Activated CD4-positive, alpha-beta T cell treated with anti-CD3 and anti-CD28 coated beads, Interleukin-2, amount 50 U/mL, for 16 hours (primary cell): ENCODE measurements at places on chromosomes 5 and 9.
A peak's percentile ranks its signal among the peaks of the same experiment; 100 is the strongest.

GRCh38 chr5:14557203-14557770 lies 24.3 kb upstream of the OTULINL start:
- no peak for DNase-seq

DNA sequence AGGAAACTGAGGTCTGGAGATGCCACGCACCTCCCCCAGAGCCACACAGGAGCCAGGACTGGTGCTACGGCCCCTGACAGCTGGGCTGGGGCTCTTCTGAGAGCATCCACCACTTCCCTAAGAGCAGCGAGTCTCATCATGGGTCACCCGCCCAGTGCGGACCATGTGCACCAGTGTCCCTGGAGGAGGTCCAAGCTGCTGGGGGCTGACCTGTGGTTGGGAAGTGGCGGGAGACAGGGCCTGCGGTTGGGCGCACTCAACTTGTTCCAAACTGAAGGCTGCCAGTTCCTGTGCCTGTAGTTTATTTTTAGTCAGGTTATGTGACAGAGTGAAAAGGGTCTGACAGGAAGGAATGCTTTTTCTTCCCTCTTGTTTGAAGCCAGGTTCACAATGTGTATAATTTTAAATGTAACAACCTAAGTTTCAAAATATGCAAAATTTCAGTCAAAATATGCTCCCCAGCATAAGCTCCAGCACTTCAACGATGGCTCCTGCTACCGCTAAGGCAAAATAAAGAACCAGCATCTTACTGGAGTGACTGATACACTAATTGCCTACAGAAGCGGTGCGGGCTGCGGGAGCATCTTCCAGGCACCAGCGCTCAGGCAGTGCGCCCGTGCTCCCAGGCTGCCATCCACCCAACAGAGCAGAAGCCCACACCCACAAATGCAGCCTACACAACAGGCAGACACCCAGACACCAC lies 14.8 kb downstream of the BARHL1 start:
- no peak for DNase-seq

GRCh38 chr5:4989118-4989517 lies 151.0 kb upstream of the ADAMTS16 start:
- DNase-seq = no peak

- no peak for DNase-seq
Observed at GRCh38 chr5:54882101-54882500, 103.3 kb downstream of the ESM1 start.

- DNase-seq = no peak
Observed at GRCh38 chr9:126621061-126621918, 7.6 kb downstream of the LMX1B start.

- no peak for DNase-seq
Observed at GRCh38 chr9:72665421-72665820, 144.0 kb downstream of the TMC1 start.

DNA sequence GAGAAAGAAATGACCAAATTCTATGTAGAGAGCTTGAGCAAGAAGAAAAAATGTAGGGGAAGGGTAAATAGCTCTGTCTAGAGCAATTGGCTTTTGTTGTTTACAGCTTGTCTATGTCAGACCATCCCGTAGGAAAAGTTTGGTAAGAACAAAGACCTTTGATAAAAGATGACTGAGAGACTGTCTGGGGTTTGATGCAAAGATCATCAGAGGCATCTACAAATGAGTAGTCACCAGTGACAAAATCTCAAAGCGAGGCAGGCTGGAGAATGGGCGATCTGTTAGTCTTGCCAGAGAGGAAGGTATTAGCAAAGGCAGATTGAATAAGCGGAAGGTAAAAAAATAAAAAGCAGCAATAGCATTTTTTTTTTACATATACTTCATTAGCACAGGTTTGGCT lies 125.0 kb upstream of the RASGRF2 start:
- DNase-seq = no peak

- DNase-seq = no peak
Observed at GRCh38 chr5:157926977-157927376, 68.0 kb upstream of the CLINT1 start.

DNA sequence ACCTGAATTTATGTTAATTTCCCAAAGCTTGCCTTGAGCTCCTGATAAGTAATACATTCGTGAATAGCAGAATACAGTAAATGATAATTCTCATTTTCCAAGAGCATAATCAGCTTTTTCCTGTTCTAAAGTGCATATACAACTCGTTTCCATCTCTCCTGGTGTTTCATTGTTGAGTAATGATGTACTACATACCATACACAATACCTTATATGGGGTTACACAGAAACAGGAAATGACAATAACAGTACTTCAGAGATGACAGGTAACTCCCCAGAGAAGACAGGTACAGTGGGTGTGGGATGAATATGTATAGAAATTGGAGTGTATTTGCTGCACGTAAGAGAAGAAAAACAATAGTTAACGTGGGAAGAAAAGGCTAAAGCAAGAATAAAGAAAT lies 287.1 kb downstream of the TENT4A start:
- peak; percentile 21 for DNase-seq

- DNase-seq = no peak
Observed at GRCh38 chr5:57784121-57784520, 301.5 kb upstream of the ACTBL2 start.

DNA sequence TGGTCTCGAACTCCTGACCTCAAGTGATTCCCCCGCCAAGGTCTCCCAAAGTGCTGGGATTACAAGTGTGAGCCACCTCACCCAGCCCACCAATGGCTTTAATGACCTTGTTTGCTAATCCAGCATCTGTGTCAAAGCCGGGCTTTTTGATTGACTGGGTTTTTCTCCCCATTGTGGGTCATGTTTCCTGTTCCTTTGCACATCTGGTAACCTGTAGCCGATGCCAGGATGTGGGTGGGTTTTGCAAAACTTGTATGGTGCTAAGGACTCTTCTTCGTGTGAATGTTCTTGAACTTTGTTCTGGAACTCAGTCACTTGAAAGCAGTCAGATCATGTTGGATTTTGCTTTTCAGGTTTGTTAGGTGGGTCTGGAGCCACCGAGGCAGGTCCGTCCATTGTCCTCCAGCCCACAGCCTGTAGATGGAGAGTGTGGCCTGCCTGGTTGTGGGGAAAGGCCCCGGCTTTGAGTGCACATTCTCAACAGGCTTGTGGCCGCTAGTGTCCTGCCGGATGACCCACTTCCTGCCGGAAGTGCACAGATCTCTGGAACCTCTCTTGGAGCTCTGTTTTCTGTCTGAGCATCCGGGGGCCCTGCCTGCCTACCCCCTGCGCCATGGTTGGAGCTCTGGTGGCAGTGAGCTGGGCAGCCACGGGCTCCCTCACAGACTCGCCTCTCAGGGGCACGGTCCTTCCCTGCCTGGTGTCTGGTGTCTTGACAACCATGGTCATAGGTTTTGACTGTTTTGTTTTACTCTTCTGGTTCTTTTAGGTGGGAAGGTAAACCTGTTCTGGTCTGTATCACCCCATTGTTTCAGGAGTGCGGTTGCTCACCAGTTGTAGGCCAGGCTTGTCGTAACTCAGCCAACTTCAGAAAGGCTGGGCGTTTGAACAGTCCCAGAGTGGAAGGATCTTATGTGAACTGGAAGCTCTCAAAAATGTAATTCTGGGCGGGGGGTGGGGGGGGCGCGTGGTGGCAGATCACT lies 69.6 kb upstream of the CACNA1B start:
- DNase-seq = peak; percentile 12

- no peak for DNase-seq
Observed at GRCh38 chr5:57539281-57539701, 56.7 kb upstream of the ACTBL2 start.

- DNase-seq = no peak
Observed at GRCh38 chr5:131296213-131296672, 32.4 kb downstream of the CDC42SE2 start.

DNA sequence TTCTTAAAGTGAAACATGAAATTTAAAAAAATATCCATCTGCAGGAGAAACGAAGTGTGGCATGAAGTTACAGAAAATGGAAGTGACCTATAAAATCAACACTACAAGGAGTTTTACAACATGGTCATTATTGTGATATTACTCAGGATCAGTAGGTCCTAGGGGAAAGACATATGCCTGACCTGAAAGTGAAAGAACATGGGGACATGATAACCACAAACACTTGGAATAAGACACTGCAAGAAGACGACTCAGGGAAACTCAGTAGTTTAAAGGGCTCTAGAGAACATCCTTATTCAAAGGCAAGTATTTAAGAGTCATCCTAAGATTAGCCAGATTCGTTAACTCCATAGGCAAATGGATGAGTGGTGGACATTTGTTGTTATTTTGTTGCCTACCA lies 19.9 kb upstream of the LPAR1 start:
- DNase-seq = no peak

DNA sequence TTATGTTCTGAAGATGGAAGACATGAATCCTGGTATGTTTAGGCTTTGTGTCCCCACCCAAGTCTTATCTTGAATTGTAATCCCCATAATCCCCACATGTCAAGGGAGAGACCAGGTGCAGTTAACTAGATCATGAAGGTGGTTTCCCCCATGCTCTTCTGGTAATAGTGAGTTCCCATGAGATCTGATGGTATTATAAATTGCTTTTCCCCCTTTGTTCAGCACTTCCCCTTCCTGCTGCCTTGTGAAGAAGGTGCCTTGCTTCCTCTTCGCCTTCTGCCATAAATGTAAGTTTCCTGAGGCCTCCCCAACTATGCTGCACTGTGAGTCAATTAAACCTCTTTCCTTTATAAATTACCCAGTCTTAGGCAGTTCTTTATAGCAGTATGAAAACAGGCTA lies 229.0 kb downstream of the ARL15 start:
- DNase-seq = no peak
